ENCODE measurements at places on chromosomes 2 and 18.

DNA sequence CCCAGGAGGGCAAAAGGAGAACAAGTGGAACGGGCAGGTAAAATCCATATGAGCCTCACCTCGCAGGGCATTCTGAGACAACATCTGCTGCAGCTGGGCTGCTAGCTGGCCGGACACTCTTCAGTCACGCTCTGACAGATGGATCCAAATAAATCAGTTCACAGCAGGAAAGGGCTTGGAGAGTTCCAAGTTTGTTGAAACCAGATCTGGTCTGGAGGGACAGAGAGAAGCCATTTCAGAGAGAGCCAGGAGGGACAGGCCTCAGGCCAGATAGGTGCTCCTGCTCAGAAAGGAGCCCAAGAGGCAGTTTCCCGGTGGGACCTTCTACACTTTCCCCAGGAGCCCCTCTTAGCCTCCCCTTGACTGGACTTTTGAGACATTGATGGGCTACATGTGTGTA lies 28.2 kb upstream of the TNP1 start:
- DNase-seq: no peak

GRCh38 chr18:9661564-9661963 lies 46.5 kb upstream of the RAB31 start:
- DNase-seq: no peak

DNA sequence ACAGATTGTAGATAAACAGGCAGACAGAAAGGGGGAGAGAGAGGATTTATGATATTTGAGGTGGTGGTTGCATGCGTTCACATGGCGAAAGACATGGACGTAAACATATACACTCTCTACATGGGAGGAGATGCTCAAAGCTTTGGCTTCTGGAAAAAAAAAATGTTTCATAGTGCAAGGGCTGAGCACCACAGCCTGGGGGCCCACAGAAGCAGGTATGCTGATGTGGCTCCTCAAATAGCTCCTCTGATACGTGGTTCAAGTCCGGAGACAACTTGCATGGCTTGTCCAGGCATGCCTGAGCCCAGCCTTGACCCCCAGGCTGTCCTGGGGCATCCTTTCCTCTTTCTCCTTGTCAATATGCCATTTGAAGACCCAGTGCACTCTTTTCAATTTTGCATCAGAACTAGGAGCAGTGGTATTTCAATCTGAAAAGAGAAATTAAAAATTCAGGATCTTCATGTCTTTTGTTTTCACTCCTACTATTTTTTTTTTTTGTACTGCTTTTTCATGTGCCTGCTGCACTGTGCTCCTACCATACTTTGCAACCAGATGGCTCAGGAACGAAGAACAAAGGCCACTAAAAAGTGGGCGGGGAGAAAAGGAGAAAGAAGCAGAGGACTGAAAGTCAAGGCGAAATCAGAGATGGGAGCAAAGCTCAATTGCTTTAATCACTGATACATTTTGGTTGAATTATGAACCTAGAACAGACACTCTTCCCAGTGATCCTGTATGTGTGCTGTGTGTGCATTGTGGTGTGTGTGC lies 495.7 kb upstream of the TCF4 start:
- DNase-seq: no peak

- no peak for DNase-seq
Measured at GRCh38 chr2:68365087-68365486, at the start of gene PLEK. PLEK (plus strand) TSS chr2:68365282; CDS start chr2:68365352, 70 bp downstream.

- no peak for DNase-seq
Measured at GRCh38 chr2:43541165-43541564, 54.7 kb downstream of the THADA start.

DNA sequence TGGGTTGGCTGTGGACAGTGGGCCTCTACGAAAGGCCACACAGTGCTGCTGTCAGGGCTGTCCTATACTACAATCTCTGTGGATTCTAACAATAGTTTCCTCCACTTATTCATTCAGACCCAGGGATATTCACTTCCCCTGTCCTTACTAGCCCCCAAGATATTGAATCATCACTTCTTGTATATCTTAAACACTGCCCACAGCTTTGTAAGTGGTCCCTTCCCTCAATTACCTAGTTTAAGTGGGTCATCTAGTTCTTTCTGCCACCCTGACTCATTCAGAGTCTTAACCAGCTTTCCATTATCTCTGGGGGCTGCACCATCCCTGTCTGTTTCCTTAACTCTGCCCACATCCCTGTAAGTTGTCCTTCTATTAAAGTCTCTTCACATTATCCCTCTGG lies 69.2 kb downstream of the CD28 start:
- DNase-seq: no peak

DNA sequence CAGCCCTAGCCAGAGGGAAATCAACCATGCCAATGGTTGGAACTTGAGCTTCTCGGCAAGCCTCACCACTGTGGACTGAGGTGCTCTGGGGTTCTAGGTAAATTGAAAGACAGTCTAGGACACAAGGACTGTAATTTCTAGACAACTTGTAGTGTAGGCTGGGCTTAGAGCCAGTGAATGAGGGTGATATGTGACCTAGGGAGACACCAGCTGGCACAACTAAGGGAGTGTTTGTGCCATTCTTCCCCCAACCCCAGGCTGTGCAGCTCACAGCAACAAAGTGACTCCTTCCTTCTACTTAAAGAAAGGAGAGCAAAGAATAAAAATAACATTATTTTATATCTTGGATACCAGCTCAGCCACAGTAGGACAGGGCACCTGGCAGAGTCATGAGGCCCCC lies 1690.7 kb upstream of the TMEFF2 start:
- no peak for DNase-seq

- DNase-seq: no peak
Measured at GRCh38 chr2:54626884-54627283, 96.6 kb upstream of the EML6 start.

GRCh38 chr2:152676461-152676860 lies 40.8 kb downstream of the PRPF40A start:
- DNase-seq: no peak

GRCh38 chr2:33425586-33426031 lies 50.8 kb upstream of the RASGRP3 start:
- DNase-seq: no peak

DNA sequence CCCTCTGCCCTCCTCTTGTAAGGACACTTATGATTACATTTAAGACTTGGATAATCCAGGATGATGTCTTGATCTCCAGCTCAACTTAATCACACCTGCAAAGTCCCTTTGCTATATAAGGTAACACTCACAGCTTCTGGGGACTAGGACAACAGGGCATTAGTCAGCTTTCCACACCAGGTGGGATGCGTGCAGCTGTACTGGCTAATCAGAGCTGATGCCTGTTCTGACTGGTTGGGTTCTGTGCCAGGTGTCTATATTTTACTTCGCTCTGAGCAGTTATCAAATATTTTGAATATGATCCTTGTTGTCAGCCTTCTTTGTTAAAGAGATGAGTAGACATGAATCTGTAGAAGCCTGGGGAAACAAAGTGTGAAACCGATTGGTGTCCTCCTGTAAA lies 115.5 kb upstream of the ATP8B1 start:
- DNase-seq: no peak

DNA sequence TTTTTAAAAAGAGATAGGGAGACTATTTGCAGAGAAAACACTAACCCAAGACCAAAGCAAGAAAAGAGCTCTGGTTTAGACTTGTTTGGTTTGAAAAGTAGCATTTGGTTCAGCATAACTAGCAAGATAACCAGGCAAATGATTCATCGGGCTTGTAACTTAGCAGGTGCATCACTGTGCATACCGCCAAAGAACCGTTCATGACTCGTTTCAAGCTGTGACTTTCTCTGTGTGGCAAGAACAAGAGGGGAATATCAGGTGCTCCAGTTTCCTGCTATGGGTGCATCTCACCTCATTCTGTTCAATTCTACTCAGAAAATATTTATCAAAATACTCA lies 244.9 kb downstream of the ETAA1 start:
- no peak for DNase-seq

DNA sequence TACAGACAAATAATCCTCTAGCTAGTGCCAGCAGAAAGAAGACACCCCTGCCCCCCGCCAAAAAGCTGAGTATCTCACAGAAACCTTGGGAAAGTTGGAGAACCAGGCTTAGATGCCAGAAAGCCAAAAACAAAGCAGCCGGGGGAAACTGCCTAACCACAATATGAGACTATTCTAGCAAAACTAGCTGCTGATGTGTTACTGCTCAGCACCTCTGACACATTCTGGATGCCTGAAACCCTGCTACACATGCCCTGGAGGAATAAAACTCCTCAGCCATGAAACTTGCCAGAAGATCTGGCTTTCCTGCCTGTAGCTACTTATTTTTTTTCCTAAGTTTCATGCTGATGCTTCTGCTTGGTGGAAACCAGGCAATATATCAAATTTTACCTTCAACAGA lies 122.7 kb upstream of the GCFC2 start:
- DNase-seq: no peak

GRCh38 chr2:1183300-1183699 lies 230.0 kb upstream of the TPO start:
- DNase-seq: no peak

DNA sequence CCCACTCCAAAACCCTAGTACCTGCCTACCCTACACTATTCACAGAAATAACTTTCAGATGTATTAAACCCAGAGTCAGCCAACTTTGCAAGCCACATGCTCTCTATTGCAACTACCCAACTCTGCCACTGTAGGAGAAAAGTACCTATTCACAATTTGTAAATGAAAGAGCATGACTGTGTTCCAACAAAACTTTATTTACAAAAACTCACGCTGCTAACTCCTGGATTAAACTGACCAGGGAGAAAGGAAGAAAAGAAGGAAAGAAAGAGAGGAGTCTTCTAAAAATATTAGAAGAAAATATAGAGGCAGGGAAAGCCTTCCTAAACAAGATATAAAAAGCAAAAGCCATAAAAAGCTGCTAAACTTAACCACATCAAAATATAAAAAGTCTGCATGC lies 24.6 kb downstream of the SLC1A4 start:
- DNase-seq: no peak

- DNase-seq: no peak
Measured at GRCh38 chr18:58967751-58968254, 103.1 kb downstream of the ZNF532 start.

DNA sequence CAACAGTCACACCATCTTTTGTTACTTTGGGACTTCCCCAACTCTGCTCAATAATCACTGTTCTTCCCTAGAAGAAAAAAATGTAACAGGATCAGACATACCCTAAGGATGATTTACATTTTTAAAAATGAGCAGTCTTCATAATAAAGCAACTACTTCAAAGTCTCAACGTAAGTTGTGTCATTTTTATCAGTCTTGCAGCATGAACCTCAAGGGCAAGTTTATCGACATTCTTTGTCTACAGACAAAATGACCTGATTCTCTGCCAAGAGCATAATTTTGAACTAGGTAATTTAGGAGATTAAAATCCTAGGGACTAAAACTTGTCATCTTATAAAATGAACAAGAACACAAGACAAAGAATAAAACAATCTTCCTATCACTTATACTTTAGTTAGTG lies 2.3 kb downstream of the HSPD1 start:
- no peak for DNase-seq

GRCh38 chr2:29278966-29279365 lies 163.8 kb downstream of the CLIP4 start:
- no peak for DNase-seq

DNA sequence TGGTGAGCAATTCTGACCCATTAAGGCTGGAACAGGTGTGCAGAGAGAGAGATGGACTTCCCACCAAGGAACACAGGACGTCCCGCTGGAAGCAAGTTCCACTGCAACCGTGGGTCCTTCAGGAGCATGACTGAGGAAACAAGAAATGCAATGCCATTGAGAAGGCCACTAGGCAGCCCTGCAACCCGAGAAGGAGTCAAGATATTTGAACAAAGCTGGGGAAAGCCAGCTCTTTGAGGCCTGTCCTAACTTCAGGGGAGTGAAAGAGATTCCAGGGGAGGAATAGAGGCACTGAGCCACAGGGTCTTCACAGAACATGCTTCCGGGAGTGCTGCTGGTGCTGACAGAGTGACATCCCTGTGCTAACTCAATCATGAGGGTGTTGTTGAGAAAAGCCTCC lies 153.8 kb upstream of the ZNF236 start:
- DNase-seq: no peak

DNA sequence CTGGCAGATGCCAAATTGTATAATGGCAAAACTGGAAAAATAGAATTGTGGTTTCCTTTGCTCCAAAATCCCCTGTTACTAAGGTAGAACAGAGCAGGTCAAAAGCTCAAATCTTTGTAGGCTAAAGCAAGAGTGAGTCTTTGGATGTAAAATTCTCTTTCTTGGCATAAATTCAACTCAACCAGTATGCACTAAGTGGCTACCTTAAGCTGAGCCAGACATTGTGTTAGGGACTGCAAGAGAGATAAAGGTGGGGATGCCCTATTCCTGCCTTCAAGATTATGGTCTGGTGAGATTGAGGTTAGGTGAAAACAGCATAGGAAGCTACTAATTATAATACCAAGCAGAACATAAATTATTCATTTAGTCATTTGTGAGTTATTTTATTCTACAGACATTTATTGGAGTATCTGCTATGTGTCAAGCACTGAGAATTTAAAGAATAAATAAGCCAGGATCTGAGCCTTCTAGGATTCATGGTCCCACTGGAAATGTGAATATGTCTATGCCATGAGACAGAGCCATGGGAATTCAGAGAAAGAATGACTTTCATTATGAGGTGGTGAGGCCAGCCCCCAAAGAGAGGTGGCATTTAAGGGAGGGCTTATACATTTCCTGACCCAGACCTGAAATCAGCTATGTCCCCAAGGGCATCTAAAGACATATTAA lies 198.0 kb upstream of the NCKAP5 start:
- no peak for DNase-seq

- DNase-seq: no peak
Measured at GRCh38 chr2:169184074-169184473, 114.7 kb downstream of the DHRS9 start.

GRCh38 chr18:32261003-32261402 lies 71.2 kb downstream of the MEP1B start:
- DNase-seq: no peak

DNA sequence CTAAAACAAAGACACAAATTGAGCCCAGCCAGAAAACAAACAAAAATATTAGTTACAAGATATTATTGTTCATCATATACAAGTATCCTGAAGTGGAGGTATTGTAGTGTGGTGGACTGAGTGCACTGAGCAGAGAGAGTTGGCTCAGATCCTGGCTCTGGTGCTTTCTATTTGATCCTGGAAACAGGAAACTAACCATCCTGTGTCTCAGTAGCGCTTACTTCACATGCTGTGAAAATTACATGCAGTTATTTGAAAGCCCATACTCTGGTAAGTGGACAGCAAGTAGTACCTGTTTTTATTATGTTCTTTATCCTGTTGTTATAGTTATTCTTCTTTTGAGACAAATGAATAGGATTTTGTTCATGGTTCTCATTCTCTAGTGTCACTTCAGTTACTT lies 84.3 kb upstream of the CRIM1 start:
- DNase-seq: no peak

- DNase-seq: no peak
Measured at GRCh38 chr2:121288454-121289231, 3.6 kb upstream of the TFCP2L1 start.

GRCh38 chr2:21183306-21183705 lies 59.5 kb downstream of the TDRD15 start:
- DNase-seq: no peak

GRCh38 chr2:72576459-72576858 lies 249.4 kb downstream of the EXOC6B start:
- DNase-seq: no peak
